ENCODE measurements at places on chromosomes 2 and 18. TPM values are rescaled to one million over a fixed set of nuclear protein-coding genes. Genes with fewer than 3 reads are reported as not detected.

DNA sequence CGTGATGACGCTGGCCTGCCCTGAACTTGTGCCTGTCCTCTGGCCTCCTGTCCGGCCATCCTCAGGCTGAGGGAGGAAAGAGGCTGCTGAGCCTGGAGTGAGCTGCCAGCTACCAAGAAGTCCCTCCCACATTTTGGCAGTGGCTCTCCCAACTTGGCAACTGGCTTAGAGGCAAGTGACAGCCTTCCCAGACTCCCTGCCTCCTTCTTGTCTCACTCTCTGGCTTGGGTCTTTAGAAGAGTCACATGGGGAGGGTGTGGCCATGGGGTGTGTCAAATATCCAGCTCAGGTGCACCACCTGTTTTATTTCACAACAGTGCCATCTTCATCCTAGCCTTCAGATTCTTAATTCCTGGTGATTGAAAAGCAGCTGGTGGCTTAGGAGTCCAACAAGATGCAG, 222.9 kb downstream of the PRKCE start:
- DNase-seq: no peak

DNA sequence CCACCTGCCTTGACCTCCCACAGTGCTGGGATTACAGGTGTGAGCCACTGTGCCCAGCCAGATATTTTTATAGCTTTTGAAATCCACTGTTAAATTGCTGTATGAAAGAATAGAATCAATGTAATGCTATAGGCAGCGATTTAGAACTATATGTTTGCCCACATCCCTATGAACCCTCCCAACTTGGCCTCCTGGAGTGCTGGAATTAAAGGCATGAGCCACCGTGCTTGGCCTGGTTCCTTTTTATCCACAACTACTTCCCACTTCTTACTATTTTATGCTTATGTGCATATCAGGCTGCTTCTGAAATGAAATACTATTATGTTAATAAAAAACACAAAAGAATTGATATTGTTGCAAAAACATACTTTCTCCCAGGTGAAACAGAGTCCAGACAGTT, 11.6 kb upstream of the PTPN2 start:
- DNase-seq: no peak

- no peak for DNase-seq
Measured at GRCh38 chr18:54222922-54223567, 1.4 kb downstream of the MBD2 start.

MTCL1 gene
- 0.81 TPM for total RNA-seq

ITGA4 gene
- total RNA-seq: 199 TPM

CAPN13 gene
- total RNA-seq: not detected
